ENCODE measurements at places on chromosomes 1 and 21.

DNA sequence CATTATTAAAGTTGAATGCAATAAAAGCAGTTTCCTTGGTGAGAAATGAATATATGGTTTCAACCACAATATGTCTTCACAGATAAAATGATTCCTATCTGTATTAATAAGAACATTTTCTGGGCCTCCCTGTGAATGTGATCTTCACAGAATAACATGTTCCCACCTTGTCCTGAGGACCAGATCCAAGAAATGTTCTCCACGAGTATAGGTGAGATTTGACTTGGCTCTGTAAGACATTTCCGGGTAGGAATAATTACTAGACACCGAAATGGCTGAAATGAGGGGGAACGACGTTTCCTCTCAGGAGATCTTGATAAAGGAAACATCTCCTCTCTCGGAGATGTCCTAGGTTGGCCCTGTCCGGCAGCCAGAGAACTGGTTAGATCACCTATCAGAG lies 61.4 kb downstream of the CLIC6 start:
- H3K4me3 ChIP-seq, result no peak overlapping the region
- no peak for DNase-seq
- H3K36me3 ChIP-seq, result no peaks in the 10 kb centered on the region
- no peak overlapping the region for H3K27ac ChIP-seq

DNA sequence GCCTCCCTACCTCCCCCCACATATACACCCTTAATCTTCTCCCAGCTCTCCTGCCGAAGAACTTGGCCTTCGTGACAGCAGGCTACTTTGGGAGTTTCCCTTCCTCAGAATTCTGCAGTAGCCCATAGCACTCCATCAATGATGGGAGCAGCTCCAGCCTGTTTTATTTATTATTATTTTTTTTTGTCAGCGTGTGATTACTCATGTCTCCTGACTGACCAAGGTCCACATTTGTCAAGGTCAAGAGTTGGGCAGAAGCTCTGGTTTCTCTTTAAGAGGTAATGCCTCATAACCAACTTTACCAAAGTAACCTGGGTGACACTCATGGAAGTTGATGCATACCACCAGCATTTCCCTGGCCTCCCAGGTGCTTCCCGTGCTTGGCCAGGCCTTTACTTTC lies 125.4 kb downstream of the ZZZ3 start:
- H3K36me3 ChIP-seq, result no peaks in the 10 kb centered on the region
- H3K27me3 ChIP-seq, result no peaks in the 10 kb centered on the region
- no peak overlapping the region for H3K4me3 ChIP-seq
- no peak for DNase-seq
- H3K4me1 ChIP-seq, result no peaks in the 10 kb centered on the region

DNA sequence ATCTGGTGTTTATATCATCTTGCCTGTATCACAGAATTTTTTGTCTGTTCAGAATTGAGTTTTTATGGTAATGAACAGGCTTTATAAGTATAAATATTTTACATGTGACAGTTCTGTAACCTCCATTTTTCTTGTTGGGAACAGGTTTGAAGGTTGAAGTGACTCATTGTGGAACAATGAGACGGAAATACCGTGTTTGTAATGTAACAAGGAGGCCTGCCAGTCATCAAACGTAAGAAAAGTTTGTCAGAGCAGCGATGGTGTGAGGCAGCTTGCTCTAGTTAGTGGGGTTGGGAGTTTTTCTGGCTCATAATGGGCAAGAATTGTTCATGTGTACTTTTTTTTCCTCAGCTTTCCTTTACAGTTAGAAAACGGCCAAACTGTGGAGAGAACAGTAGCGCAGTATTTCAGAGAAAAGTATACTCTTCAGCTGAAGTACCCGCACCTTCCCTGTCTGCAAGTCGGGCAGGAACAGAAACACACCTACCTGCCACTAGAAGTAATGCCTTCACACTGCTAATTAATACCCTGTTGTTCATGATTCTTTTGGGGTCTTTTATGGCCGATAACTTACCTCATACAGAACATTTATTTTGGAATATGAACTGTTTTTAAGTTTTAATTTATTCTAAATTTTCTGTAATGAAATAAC lies 75.2 kb upstream of the TEKT2 start:
- H3K4me3 ChIP-seq, result no peak overlapping the region
- H3K36me3 ChIP-seq, result no peaks in the 10 kb centered on the region
- no peak for DNase-seq
- no peaks in the 10 kb centered on the region for H3K4me1 ChIP-seq
- H3K27me3 ChIP-seq, result no peaks in the 10 kb centered on the region

- H3K4me3 ChIP-seq, result no peak overlapping the region
- H3K4me1 ChIP-seq, result peaks cover 15% of the 10 kb centered on the region
- no peaks in the 10 kb centered on the region for H3K36me3 ChIP-seq
- no peaks in the 10 kb centered on the region for H3K27me3 ChIP-seq
- DNase-seq, result no peak
Observed at GRCh38 chr1:97603776-97604175, 317.1 kb downstream of the DPYD start.

DNA sequence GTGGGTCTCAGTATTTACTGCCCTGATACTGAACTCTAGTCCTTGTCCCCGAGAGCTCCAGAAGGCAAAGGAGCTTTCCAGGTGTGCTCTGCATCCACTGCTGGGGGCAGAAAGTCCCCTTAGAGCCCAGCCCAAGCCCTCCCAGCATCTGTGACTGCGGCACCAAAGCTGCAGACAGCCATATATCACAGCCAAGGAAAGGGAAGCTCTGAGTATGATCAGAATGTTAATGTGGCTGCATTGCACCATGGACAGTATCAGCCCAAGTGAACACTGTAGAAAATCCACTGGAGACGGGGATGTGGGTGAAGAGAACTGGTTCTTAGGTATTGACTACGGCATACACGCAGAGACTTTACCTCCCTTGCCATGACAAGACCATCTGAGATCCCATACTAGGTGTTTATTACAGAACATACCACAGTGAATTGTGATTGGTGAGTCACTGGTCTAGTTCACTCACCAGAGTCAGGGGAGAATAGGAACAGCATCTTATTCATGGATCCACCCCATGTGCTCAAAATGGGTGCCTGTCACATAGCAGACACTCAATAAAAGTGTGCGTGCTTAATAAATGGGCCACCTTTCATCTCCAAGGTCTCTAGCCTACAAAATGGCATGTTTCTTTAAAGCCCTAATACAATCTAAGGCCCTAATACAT lies 170.3 kb downstream of the HHIPL2 start:
- no peaks in the 10 kb centered on the region for H3K27me3 ChIP-seq
- H3K36me3 ChIP-seq, result no peaks in the 10 kb centered on the region
- no peaks in the 10 kb centered on the region for H3K4me1 ChIP-seq

GRCh38 chr1:96845464-96845863 lies 123.9 kb downstream of the PTBP2 start:
- H3K4me1 ChIP-seq, result no peaks in the 10 kb centered on the region
- no peak overlapping the region for H3K4me3 ChIP-seq
- no peak overlapping the region for H3K27ac ChIP-seq

- peaks cover 6% of the 10 kb centered on the region for H3K4me1 ChIP-seq
- H3K27me3 ChIP-seq, result no peaks in the 10 kb centered on the region
- no peaks in the 10 kb centered on the region for H3K36me3 ChIP-seq
- H3K27ac ChIP-seq, result no peak overlapping the region
- DNase-seq, result no peak
Observed at GRCh38 chr1:9367806-9368205, 75.1 kb downstream of the SPSB1 start.

DNA sequence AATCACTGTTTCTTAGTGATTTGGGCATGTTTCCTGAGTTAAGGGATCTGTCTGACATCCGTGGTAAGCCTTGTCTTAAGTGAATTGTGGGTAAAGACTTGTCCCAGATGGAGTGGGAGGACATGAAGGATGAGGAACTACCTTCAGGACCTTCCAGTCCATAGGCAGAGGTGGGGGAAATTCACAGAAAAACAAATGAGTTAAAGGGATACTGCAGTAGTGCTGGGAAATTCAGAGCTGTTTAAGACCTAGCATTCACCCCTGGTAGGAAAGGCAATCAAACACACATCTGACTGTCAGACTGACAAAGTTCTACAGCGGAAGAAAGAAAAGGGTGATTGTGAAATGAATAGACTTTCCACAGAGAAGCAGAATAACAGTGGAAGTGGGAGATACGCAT lies 3.0 kb downstream of the GNAT2 start:
- H3K27me3 ChIP-seq, result no peaks in the 10 kb centered on the region
- no peak overlapping the region for H3K4me3 ChIP-seq
- peaks cover 19% of the 10 kb centered on the region for H3K4me1 ChIP-seq
- H3K36me3 ChIP-seq, result no peaks in the 10 kb centered on the region
- no peak overlapping the region for H3K27ac ChIP-seq

- peaks cover 29% of the 10 kb centered on the region for H3K4me1 ChIP-seq
- H3K36me3 ChIP-seq, result no peaks in the 10 kb centered on the region
- no peak overlapping the region for H3K27ac ChIP-seq
- no peaks in the 10 kb centered on the region for H3K27me3 ChIP-seq
- no peak overlapping the region for H3K4me3 ChIP-seq
- DNase-seq, result no peak
Observed at GRCh38 chr1:225612287-225612686, 40.6 kb downstream of the ENAH start.

- H3K27me3 ChIP-seq, result peaks cover 12% of the 10 kb centered on the region
- H3K36me3 ChIP-seq, result no peaks in the 10 kb centered on the region
- no peak overlapping the region for H3K27ac ChIP-seq
- no peak overlapping the region for H3K4me3 ChIP-seq
- peaks cover 14% of the 10 kb centered on the region for H3K4me1 ChIP-seq
Observed at GRCh38 chr1:181429462-181429861, 53.9 kb upstream of the CACNA1E start.

DNA sequence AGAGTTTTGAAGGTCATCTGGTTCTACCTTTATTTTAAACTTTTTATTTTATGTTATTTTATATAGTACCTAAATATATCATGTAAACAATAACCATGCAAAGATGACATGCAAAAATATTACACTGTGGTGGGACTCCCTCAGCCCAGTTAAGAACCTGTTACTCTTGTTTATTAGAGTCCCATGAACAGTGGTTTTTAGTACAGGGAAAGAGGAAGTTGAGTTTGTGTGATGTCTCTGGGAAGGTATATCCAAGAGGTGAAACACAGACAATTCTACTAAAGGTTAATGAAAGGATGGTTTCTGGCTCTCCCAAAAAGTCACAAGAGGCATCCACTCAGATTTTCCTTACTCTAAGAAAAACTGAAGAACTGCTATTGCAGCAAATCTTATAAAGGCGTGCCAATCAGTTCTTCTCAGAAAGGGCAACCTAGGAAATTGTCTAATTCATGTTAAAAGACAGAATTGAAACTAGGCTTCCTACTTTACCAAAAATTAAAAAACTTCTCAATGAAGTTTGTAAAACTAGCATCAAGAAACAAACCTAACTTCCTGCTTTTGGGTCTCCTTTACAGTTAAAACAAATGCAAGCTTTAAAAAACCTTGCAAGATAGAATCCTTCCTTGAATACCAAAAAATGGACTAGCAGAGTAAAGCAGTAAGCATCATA lies 19.9 kb downstream of the GFI1 start:
- no peak overlapping the region for H3K27ac ChIP-seq
- H3K4me1 ChIP-seq, result no peaks in the 10 kb centered on the region
- H3K36me3 ChIP-seq, result no peaks in the 10 kb centered on the region
- H3K4me3 ChIP-seq, result no peak overlapping the region

DNA sequence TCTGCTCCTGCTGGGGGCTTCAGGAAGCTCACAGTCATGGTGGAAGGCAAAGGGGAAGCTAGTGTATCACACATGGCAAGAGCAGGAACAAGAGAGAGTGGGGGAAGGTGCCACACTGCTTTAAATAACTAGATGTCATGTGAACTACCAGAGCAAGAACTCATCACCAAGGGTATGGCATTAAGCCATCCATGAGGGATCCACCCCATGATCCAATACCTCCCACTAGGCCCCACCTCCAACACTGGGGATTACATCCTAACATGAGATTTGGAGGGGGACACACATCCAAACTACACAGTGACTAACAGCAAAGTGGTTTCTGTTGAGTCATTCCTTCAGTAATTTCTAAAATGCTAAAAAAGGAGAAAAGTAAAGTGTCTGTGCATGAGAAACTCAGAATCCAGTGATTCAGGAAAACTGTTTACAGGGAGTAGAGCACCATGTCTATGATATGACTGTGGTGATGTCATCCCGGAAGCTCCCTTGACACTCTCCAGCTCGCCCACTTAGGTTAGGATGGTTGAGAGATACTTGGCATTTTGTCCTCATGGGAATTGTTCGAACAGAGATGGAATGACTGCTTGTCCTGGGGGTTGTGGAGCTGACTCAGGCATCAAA lies 50.3 kb downstream of the CHD1L start:
- no peak for DNase-seq
- no peaks in the 10 kb centered on the region for H3K27me3 ChIP-seq
- H3K27ac ChIP-seq, result no peak overlapping the region
- no peaks in the 10 kb centered on the region for H3K4me1 ChIP-seq

DNA sequence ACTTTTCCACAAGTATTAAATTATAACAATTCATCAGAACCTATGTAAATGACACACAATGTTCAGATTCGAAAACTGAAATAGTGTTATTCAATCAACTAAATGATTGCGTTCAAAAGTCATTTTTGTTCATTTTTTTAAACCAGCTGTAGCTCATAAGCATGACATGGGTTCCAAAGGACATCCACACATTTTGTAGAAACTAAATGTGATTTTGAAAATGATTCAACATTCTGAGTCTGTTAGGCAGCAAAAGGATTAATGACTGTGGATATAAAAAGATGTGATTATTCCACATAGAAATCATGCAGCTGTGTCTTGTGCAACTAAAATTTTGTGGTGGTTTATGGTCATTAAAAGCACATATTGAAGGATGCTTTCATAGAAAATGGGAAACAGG lies 204.5 kb downstream of the BRINP3 start:
- H3K27ac ChIP-seq, result no peak overlapping the region
- no peak overlapping the region for H3K4me3 ChIP-seq
- no peaks in the 10 kb centered on the region for H3K36me3 ChIP-seq
- H3K4me1 ChIP-seq, result no peaks in the 10 kb centered on the region
- no peak for DNase-seq

DNA sequence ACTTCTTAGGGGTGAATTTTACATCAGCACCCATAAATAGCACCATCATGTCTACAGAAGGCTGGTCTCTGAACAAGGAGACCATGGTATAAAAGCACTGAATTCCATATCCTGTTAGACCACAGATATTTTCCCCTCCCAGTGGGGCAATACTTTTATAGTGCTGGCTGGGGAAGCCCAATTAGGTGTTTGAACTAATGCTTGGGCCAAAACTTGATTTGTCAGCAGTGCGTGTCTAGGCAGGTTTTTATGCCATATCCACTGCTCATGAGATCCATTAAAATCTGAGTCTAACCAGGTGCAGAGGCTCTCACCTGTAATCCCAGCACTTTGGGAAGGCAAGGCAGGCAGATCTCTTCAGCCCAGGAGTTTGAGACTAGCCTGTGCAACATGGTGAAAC lies 623.0 kb downstream of the NPHP4 start:
- no peaks in the 10 kb centered on the region for H3K27me3 ChIP-seq
- no peak for DNase-seq
- no peak overlapping the region for H3K4me3 ChIP-seq
- H3K36me3 ChIP-seq, result no peaks in the 10 kb centered on the region
- H3K4me1 ChIP-seq, result peaks cover 15% of the 10 kb centered on the region
- no peak overlapping the region for H3K27ac ChIP-seq

- no peak overlapping the region for H3K4me3 ChIP-seq
- no peak for DNase-seq
- no peaks in the 10 kb centered on the region for H3K27me3 ChIP-seq
- no peaks in the 10 kb centered on the region for H3K36me3 ChIP-seq
- no peaks in the 10 kb centered on the region for H3K4me1 ChIP-seq
- H3K27ac ChIP-seq, result no peak overlapping the region
Observed at GRCh38 chr1:15178571-15179484, 25.3 kb downstream of the TMEM51 start.

- DNase-seq, result no peak
- H3K27ac ChIP-seq, result no peak overlapping the region
- peaks cover 3% of the 10 kb centered on the region for H3K4me1 ChIP-seq
- H3K4me3 ChIP-seq, result no peak overlapping the region
- H3K36me3 ChIP-seq, result no peaks in the 10 kb centered on the region
- H3K27me3 ChIP-seq, result no peaks in the 10 kb centered on the region
Observed at GRCh38 chr21:45506241-45506817, 35.9 kb downstream of the SLC19A1 start.

All from neural progenitor cell (in vitro differentiated cells).